ENCODE measurements at places on chromosomes 6 and 20.
A peak's percentile ranks its signal among the peaks of the same experiment; 100 is the strongest.

GRCh38 chr6:138692978-138693909, 80.3 kb upstream of the CCDC28A start:
- peak; percentile 63 for DNase-seq

GRCh38 chr6:167550941-167551627, 226.2 kb downstream of the TTLL2 start:
- DNase-seq: peak; percentile 83

- DNase-seq: no peak
These were observed 32.4 kb downstream of the RNF217 start for GRCh38 chr6:124994648-124995047.

DNA sequence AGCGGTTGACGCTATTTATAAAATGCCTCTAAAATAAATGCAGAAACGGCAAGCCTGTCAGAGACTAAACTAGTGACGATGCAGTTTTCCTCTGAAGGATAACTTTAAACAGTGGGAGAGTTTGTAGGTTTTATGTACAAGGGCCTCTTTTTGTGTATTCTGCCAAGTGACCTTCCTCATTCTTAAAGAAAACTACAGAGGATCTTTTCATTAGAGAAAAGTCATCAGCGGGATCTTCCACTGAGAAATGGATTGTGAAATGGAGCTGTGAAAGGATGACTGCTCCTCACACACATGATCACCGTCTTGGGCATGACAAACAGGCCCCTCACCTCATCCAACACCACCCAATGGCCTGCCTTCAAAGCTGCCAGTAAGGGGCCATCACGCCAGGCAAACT, 89.0 kb upstream of the LYRM2 start:
- no peak for DNase-seq

- DNase-seq: no peak
These were observed 200.2 kb upstream of the EYA4 start for GRCh38 chr6:133040803-133041419.
